ENCODE measurements at places on chromosomes 13 and 19.

GRCh38 chr19:44851427-44851826 lies 5.3 kb downstream of the NECTIN2 start:
- no peak for DNase-seq

DNA sequence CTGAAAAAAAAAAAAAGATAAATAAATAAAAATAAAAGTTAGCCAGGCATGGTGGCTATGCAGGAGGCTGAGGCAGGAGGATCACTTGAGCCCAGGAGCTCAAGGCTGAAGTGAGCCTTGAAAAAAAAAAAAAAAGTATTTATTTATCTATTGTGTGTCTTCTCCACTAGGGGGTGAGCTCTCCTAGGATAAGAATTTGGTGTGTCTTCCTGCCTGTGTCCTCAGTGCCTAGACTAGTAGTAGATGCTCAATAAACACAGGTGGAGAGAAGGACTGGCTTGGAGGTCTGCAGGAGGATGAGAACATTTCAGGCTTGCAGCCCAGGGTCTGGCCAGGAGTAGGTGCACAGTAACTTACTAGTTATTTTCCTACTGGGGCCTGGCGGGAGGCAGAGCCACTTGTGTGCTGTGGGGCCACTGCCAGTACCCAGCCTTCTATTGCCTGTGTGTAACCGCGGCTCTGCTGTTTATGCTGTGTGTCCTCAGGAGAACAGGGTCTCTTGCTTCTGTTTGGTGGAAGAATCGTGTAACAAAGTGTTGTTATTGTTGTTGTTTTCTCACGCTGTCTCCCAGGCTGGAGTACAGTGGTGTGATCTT lies 5.4 kb downstream of the LMTK3 start:
- peak; percentile 48 for DNase-seq

- DNase-seq = no peak
These were observed 97.9 kb downstream of the GGACT start for GRCh38 chr13:100490692-100491091.

- no peak for DNase-seq
These were observed 5.8 kb downstream of the OXGR1 start for GRCh38 chr13:96988441-96988840.

DNA sequence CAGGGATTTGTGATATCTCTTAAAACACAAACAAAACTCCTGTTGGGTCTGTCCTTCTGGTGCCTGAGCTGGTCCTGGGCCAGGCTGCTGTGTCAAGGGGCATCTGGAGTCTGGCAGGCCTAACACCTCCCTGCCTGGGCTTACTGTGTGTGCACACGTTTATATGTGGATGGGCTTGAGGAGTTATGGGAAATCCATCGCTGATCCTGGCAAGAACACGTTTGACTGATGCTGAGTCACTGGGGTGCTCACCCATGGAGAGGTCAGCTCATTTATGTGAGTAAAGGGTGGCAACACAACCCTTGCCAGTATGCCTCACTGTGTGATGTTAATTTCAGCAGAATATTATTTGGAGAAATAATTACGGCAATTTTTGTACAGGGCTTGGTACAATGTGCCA lies 44.5 kb upstream of the PCDH8 start:
- DNase-seq = no peak

GRCh38 chr13:74061926-74062595 lies 72.1 kb downstream of the KLF12 start:
- DNase-seq = no peak

DNA sequence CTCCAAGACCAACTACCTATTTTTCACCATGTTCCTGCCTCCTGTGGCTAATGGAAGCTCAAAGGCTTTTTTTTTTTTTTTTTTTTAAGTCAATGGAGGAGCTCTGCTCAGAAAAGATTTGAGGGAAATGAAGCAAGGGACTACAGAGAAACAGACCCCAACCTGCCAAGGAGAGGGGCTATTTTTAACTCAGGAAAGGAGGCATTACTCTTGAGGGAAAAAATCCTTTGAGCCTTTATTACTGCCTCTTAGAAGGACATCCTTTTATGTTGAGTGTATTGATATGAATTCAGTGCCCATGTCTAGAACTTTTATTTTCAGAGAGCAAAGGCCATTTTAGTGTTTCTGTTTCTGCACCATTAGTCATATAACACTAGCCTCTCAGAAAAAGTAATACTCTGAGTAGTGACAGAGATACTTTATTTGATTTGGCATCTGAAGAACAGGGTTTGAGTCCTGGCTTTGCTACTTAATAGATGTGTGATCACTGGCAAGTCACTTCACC lies 68.1 kb upstream of the PCDH8 start:
- DNase-seq = no peak

- DNase-seq = no peak
These were observed 19.9 kb downstream of the CEBPG start for GRCh38 chr19:33393286-33394005.

DNA sequence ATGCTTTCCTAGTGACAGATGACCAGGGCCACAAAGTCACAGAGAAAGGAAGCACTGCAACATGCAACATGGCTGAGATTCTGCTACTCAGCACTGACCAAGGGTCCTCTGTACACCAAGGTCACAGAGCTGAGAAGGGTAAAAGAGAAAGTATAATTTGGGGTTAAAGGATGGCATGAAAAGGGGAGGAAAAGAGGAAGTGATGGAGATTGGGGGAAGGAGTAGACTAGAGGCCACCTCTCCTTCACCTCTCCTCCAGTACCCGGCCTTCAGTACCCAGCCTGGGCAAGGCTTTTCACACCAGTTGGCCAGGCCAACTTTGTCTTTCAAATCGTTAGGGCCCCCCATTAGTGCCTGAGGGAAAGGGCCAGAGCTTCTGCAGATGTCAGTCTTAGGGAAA lies 6.3 kb upstream of the RPS19 start:
- DNase-seq = no peak

DNA sequence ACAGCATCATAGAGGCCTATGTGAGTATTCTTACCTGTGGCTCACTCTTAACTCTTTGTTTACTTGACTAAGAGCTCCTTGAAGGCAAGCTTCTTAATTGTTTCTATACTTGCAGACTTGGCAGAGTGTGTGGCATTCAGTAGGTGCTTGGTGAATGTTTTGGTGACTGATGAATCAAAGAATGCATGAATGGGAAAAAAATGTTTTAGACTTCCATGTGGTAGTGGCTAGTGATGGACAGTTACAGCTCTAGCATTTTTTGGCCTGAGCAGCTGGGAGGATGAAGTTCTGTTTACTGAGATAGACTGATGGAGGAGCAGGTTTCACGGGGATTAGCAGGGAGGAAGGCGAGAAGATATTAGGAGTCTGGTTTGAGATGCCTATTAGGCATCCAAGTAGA lies 13.6 kb downstream of the HAS1 start:
- no peak for DNase-seq

GRCh38 chr19:5910638-5910907 lies 3.5 kb upstream of the CAPS start:
- DNase-seq = no peak

- DNase-seq = no peak
These were observed 59.0 kb upstream of the UQCRFS1 start for GRCh38 chr19:29271911-29272310.

DNA sequence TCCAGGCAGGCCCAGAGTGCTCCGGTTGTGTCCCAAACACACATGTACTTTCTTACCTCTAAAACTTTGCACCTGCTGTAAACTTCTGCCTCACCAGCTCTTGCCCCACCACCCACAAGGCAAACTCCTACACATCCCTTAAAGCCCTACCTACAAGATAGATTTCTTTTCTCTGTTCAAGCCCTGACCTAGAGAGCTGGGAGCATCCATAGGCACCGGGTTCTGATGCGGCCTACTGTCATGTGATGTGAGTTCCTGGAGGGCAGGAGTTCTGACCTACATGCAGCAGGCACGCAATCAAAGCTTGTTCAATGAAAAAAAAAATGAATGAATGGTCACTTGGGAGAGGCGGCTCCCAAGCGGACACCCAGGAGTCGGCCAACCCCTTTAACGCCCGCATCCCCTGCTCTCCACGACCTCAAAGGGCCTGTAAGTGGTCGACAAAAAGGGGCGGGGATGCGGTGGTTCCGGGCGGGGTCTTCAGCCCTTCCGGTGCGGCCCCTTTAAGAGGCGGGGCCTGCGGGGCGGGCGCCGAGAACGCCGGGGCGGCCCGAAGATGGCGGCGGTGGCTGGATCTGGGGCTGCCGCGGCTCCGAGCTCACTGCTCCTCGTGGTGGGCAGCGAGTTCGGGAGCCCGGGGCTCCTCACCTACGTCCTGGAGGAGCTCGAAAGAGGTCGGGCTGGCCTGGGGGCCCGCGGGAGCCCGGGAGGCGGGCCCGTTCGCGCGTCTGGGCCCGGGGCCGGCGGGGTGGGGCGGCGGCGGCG lies at the start of gene MAP1S:
Gene MAP1S (plus strand): TSS at position 534 of the 765 bp plus-strand sequence. CDS start 23 bp downstream, at position 557.
- DNase-seq = peak; percentile 27

DNA sequence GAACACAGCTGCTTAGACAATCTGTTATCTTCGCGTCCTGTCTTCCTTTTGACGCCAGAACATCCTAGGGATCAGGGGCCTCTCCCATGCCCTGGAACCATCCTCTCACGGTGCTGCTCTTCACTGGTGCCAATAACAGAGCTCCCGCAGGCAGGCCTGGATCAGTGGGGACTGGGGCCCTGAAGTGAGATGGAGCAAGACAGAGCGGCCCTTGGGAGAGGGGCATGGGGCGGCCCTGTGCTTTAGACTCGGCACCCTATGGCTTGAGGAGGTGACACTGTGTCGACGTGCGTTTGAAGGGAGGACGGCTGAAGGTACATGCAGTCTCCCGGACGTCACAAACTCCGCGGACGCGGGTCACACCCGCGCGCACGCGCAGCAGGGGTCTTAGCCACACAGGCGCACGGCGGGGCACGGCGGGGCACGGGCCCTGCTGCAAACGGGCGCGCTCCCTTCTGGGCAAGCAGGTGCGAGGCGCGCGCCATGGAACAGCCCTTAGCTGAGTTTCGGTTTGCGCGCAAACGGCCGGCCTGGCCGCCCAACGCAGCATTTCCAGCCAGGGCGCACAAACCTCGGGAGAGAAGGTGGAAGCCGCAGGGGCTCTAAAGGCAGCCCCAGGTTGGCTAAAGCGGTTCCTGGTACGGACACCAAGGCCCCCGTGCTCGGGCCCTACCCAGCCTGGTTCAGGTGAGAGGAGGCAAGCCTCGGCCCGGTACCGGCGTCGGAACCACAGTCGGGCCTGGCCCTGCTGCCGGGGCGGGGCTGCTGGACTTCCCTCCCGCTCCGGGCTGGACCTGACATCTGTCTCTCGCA lies 16.5 kb upstream of the RNF17 start:
- no peak for DNase-seq

DNA sequence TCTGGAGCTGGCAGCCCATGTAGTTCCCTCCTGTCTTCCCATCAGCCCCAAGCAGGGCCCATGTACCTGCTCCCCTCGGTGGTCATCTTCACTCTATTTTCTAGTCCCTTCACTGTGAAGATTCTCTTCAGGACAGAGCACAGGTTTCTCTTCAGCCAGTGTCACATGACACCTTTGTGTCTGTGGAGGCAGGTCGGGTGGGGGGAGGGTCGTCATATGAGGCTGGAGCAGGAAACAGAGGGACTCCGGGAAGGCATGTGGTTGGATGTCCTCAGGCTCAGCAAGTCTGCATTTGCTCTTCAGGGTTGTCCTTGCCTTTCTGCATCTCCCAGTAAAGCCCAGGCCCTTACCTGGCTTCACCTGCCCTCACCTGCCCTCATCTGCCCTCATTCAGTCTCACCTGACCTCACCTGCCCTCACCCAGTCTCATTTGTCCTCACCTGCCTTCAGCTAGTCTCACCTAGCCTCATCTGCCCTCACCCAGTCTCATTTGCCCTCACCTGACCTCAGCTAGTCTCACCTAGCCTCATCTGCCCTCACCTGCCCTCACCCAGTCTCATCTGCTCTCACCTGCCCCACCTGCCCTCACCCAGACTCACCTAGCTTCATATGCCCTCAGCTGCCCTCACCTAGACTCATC lies 120.3 kb downstream of the ZDHHC20 start:
- DNase-seq = no peak

- peak; percentile 12 for DNase-seq
These were observed 38.8 kb downstream of the ARHGEF7 start for GRCh38 chr13:111153977-111154332.

- no peak for DNase-seq
These were observed 20.0 kb downstream of the DIAPH3 start for GRCh38 chr13:60143775-60144174.

DNA sequence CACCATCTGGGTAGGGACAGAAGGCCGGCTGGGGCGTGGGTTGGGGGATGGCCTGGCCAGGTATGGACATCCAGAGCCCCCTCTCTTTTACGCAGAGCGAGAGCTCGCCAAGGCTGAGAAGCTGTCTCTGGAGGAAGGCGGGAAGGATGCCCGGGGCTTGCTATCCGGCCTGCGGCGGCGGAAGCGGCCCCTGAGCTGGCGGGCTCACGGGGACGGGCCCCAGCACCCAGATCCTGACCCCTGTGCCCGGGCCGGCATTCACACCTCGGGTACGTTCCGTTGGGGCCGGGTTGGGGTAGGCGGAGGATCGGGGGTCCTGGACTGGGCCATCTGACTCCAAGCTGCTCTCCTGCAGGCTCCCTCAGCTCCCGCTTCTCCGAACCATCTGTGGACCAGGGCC lies 8.7 kb upstream of the SCN1B start:
- DNase-seq = no peak

- DNase-seq = no peak
These were observed 319.0 kb downstream of the ZNF536 start for GRCh38 chr19:30690935-30691818.

DNA sequence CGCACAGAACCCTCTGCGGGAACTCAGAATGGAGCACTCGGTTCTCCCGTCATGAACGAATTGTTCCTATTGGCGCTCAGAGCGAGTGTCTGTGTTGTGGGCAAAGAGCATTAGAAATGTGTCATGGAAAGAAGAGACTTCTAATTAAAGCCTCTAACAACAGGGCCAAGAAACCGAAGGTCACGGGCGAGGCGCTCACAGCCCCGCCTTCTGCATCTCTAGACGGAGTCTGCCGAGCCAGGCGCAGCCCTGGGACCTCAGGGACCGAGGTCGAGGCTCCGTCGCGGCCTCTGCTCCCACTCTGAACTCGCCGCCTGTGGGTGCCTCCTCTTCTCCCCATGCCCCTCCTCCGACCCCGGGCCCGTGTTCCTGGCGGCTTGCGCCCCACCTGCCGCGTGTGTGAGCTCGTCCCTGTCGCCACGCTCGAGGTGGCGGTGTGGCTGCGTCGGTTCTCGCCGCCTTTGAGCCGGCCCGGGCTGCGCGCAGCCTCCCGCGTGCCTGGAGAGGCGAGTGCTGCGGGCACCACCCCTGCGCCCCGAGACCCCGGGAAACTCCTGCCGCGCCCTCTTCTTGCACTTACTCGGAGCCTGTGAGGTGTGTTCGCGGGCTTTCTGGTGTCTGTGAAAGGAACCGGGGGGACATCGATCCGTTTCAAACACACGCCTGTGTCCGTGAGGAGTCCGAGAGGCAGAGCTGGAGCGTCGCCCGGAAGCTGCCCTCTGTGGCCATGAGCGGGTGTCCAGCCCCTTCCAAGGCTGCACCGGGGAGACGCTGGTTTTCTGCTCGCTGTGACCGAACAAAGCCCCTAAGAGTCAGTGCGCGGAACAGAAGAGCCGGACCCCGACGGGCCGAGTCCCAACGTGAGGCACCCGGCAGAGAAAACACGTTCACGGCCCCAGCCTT lies 45.4 kb upstream of the SPACA7 start:
- DNase-seq = no peak

GRCh38 chr13:100535426-100536135 lies 53.0 kb downstream of the GGACT start:
- DNase-seq = no peak

- DNase-seq = peak; percentile 65
These were observed 121.6 kb upstream of the FRY start for GRCh38 chr13:31909864-31910551.

- DNase-seq = peak; percentile 81
These were observed 69.3 kb downstream of the LMO7 start for GRCh38 chr13:75705395-75705794.

GRCh38 chr13:23231241-23231640 lies 50.5 kb downstream of the SGCG start:
- no peak for DNase-seq

GRCh38 chr13:52961256-52961910 lies 67.2 kb upstream of the OLFM4 start:
- no peak for DNase-seq

Data from NCI-H460 (cell line).